ENCODE measurements at places on chromosomes 6 and 20.

GRCh38 chr6:46184114-46184513 is 13.3 kb upstream of the ENPP5 start:
- no peak for DNase-seq

DNA sequence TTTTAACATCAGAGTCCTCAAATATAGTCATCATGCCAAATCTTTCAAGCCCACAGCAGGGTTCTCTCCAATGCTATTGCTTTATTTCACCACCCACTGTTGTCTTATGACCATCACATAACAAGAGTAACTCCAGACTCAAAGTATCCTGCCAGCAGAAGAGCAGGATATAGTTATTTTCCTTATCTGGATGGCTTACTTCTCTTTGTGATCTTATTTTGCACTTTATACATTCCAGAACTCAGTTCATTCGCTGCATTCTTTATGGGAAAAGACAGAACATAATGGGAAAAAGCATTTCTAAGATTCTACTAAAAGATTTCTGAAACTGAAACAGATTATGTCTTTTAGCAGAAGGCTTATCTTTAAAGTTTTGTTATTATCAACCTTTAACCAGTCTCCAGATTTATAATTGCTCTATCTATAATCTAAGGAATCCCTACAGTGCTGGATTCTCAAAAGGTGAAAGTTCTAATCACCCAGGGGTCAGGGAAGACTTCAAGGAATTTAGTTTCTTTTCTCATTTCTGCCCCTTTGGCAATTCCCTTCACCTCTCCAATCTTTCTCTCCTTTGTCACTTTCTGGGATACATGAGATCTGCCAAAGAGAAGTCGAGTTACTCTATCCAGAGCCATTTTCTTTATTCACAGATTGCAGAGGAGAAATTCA is 190.4 kb downstream of the TPBG start:
- DNase-seq: no peak

DNA sequence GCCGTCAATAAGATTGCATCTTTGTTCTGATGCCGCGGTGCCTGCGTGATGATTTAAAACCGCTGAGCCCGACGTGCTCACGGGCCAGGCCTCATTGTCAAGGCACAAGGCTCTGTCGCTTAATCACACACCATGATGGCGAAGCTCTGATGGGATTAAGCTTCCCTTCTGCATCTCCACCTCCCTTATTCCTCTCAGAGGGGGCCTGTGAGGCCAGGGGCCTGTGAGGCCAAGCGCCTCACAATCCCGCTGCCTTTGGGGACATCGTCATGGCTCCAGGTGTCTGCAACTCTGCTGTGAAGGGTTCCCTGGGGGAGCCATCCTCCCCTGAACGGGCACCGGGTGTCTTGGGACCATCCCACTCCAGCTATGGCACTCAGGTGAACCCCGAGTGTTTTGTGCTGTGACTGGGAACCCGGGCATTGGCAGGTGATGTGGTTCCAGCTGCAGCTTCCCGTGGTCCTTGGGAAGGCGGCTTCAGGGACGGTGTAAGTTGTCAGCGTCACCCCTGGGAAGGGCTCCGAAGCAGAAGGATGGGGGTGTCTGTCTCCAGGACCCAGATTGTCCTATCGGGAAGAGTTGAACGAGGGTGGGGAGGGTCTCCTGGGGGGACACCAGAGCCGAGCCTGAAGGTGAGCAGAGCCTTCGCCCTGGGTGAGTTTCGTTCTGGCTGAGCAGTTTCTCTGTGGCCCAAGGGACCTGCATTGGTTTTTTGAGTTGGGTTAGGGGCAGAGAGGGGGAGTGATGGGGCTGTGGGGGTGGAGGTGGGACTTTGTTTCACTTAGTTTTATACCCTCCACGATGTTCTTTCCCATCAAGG is 18.0 kb upstream of the BHLHE23 start:
- no peak for DNase-seq

DNA sequence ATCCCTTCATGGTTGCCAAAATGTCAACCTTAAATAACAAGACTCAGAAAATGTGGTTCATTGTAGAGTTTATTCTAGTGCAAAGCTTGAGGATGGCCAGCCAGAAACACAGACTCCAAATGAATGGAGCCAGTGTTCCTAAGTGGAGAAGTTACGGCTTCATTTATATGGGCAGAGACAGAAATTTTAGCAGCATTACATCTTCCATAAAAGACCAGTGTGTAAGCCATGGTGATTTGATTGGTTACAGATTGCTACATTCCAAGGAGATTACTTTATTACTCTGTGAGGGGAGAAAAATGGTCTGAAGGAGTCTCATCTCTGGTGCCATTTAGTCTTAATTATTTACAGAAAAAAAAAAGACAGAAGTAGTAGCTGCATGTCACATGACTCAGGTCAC is 97.8 kb downstream of the OTOR start:
- DNase-seq: no peak

DNA sequence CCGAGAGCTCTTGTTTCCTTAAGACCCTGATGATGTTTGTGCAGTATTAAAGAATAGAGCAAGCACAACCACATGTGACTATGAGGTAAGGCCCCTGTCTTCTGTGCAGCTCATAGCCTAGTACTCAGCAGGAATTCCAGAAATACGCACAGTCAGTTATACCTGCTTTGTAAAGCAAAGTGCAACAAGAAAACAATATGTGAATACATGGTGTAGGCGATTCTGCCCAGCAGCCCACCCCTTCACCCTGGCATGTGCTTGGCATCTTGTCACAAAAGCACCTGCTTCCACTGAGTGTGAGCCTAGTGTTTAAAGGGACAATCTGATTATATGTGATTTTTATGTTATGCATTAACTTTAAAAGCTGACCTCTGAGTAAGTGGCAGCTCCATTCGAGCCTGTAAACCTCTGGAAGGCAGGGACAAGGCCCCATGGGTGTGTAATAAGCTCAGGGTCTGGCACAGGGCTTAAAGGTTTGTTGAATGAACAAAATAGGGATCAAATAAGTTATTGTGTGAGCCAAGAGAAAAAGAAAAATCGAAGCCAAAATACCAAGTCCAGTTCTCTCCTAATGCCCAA is 148.7 kb downstream of the DOK5 start:
- no peak for DNase-seq
